ENCODE measurements at places on chromosomes 7 and 10.
A peak's percentile ranks its signal among the peaks of the same experiment; 100 is the strongest.

GRCh38 chr10:13990392-13990805 is 340.3 kb downstream of the FRMD4A start:
- DNase-seq: no peak

DNA sequence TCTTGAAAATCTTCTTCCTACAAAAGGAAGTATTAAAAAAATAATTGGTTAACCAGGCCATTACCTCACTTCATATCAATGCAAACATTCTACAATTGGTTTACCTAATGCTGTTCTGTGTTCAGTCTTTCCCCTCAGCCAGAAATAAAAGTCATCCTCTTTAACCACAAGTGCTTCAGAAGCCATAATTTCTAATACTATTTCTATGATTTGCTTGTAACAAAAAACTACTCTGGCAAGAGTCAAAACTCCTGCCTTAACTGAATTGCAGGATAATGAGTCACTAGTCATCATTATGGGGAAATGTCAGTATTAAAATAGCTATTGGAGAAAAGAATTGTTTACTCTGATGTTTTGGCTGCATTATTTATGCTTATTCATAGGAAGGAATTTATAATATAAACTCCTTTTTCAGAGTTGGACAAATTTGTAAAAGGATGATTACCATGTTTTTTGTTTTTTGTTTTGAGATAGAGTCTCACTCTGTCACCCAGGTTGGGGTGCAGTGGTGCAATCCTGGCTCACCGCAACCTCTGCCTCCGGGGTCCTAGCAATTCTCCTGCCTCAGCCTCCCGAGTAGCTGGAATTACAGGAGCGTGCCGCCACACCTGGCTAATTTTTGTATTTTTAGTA is 55.5 kb upstream of the ODAD2 start:
- no peak for DNase-seq

GRCh38 chr10:74419958-74420375 is 268.9 kb downstream of the ADK start:
- peak; percentile 19 for DNase-seq

GRCh38 chr7:98097042-98097645 is 9.5 kb upstream of the LMTK2 start:
- no peak for DNase-seq

DNA sequence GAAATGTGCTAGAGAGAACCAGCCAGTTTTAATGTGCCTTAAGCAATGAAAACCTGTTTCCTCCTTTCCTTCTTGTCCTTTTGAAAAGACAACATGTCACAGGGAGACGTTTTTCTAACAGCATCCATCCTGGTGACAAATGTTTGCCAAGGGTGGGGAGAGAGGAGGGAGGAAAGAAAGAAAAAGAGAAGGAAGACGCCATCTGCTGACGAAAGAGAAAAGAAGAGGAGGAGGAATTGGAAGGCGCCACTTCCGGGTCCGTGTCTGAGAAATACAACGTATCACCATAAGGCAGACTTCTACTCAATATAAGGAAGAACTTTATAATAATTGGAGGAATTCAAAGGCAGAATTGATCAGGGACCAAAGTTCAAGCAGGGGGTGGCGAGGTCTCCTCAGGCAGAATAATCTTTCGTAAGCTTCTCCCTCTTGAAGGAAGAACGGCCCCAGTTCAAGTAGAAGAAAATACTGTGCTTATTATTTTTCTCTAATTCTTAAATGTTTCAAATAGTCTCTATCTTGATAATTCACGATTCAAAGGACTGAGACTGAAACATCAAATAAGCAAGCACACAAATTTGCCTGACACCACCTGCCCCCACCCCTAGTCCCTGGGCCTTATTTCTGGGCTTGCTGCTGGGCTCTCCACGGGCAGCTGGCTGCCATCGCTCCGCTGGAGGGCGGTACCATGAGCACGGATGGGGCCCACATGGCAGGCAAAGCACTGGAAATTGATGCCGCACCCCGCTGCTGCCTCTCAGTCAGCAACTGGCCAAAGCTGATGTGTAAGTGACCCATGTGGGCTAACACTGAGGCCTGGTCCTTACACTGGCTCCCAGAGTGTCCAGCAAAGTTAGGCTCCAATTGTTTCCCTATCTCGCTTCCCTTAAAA is 273.7 kb upstream of the KLF14 start:
- peak; percentile 57 for DNase-seq

DNA sequence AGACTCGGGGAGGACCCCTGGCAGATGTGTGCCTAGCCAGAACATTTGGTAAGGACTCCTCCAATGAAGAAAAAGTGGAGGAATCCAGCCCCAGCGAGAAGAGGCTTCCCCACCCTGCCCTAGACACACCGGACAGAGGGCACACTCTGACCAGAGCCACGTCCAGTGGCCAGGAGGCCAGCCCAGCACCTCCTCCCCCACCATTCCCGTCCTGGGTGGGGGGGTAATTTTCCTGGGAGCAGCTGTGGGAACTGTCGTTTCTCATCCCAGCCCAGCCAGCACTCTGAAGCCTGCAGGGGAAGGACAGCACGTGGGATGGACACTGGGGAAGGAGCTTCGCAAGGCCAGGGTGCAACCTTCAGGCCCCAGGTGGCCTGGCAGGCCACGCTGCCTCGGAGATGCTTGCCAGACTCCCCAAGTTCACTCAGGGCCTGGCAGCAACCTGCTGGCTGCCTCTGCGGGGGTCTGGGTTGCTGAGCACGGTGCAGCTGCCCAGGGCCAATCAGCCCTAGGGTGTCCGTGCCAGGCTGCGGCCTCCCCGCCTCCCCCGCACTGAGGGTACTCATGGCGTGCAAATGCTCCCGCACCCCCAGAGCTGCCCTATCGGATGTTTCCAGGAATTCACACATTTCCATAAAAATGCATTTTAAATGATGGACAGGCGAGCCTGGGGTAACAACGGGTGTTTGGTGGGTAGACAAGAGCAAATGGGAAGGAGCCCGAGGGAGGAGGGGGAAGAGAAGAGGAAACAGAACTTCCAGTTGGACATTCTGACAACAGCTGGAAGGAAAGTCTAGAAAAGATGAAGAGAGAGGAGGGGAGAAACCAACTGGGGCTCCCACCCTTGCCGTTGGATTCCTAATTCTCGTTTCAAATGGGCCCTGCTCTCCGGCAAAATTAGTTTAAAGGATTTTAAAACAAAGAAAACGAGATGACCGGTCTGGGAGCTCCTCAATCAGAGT is 1.9 kb upstream of the EN2 start:
- no peak for DNase-seq

DNA sequence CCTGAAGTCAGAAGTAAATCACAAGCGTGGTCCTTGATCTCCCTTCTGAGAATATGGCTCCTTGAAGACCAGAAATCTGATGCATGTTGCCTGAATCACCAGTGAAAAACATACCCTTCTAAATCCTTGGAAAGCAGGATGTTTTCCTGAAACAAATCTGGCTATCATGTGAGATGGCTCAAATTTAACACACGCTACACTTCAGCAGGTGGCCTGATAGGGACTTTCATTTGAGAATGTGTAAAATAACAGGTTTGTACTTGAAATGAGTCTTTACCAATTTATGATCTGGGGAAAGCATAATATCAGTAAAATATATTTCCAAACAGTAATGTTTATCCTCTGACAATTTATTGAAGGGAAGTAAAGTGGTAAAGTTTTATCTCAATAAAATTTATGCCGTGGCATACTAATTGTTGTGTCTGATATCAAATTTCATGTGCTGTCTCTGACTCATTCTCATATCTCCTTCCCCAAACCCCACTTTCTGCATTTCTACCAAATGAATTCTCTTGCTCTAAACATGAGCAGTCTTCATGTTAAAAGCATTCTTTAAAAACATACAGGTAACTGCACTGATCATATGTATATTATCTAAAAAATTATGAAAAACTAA is 17.4 kb downstream of the CYP3A4 start:
- no peak for DNase-seq

DNA sequence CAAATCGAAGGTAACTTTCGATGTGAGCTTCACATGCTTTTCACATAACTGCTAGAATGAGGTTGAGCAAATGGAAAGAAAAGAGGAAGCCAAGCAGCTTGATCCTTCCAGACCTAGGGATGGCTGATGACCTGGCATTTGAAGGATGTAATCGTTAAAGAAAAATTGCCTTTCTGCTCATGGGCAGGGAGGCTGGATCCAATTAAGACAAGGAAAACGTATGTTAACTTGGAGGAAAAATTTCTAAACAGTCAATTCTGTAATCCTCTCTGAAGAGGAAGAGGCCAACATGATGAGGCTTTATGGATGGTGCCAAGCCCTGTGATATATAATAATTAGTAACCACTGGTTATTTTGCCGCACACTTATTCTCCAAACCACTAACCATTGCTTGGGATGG is 12.5 kb downstream of the GRK5 start:
- no peak for DNase-seq

GRCh38 chr7:5429253-5429856 is 5.7 kb upstream of the TNRC18 start:
- DNase-seq: no peak

DNA sequence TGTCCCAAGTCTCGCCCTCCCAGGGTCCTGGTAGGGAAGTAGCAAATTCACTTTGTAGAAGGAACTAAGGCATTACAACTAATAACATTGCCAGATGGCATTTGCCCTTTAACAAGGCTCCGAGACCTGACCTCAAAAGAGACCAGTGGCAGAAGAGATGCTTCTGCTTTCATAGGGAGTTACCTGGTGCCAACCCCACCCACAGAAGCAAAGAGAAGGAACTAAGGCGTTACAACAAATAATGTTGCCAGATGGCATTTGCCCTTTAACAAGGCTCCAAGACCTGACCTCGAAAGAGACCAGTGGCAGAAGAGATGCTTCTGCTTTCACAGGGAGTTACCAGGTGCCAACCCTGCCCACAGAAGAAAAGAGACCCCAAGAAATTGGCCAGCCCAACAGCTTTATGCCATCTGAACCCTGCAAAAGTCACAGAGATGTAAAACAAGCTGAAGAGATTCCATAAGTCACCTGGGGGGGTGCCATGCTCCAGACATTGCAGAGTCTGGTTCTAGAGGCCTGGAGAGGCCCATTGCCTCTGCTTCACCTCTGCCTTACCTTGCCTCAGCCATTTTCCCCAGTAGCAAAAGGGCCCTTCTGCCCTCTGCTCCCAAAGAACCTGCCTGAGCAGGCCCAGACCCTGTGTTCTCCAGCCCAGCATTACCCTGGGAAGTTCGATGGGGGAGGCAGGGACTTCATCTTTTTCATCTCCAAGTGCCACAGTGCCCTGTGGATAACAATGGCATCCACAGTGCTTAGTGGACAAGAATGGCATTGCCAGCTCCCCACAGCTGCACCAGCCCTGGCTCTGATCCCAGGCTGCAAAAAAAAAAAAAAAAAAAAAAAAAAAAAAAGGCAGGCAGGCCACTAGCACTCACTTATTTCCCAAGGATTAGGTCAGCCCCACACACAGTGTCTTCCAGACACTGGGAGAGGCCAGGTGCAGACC is 179.5 kb upstream of the PLXNA4 start:
- no peak for DNase-seq

DNA sequence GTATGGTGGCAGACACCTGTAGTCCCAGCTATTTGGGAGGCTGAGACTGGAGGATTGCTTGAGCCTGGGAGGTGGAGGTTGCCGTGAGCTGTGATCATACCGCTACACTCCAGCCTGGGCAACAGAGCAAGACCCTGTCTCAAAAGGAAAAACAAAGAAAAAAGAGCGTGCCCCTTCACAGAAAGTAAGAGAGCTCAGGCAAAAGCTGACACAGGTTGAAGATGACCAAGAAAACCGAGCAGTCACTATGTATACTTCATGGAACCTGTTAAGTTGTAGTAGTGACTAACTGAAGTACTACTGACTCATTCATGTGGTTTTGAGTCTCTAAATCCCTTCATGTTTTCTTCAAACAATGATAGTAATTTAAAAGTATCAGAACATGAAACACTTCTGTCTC is 1.2 kb upstream of the PRRT4 start:
- no peak for DNase-seq

- no peak for DNase-seq
Measured at GRCh38 chr7:34657632-34658268, at the start of gene NPSR1. NPSR1 (plus strand) TSS chr7:34658218; CDS start chr7:34658413, 195 bp downstream.

- no peak for DNase-seq
Measured at GRCh38 chr10:73898730-73899410, 12.1 kb upstream of the PLAU start.

DNA sequence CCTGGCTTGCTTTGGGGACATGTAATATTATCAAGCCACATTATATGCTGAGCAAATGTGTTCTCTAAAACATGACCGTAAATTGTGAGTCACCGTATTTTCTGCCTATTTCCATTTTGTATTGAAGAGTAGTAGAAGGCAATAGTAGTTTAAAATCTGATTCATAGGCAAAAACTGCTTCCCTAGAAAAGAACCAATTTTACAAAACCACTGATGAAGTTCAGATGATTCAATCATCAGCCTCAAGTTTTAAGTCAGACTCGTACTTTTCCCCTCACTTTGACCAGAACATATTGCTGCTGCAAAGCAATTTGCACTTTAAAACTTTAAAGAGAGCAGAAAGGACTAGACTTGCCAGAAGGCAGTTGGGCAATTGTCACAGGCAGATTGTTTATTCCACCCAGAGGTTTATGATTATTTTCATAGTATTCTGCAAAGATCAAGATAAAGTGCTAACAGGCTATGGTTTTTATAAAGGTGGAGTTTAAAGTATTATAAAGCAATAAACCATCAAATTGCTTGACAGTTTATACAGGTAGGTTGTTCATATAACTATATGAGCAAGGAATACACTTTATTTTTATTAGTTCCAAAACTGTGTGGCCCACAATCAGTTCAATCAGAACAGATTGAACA is 168.2 kb downstream of the ETV1 start:
- no peak for DNase-seq

DNA sequence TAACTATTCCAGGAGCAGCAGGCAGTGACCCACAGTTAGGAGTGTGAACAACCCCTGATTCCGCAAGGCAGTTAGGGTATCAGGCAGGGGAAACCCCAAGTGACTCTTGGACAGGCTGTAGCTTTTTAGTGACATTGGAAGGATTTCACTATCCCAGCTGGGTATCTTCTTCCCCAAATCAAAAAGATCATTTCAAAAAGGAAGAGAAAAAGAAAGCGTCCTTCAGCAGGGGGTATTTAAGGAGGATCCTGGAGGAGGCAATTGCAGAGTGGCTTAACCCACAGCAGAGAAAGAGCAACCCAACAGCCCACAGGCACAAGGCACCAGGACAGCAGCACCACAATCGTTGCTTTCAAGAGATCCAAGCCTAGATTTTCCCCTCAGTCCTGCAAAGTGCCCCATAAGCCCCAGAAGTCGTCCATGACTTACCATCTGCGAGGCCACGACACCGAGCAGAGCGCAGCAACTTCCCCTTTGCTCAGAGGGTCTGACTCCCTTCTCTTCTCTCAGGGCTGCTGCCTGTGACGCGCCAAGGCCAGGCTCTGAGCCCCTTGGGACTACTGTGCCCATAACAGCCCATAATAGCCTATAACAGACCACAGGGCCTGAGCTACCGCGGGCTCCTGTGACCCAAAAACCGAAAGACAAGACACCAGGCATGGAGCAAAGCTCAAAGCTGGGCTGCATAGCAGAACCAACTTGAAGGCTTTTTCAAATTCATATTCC is 19.8 kb downstream of the PIK3AP1 start:
- DNase-seq: no peak

- no peak for DNase-seq
Measured at GRCh38 chr10:60535427-60535826, 145.8 kb upstream of the ANK3 start.
